Activated naive CD4-positive, alpha-beta T cell treated with anti-CD3 and anti-CD28 coated beads, Interleukin-2, amount 50 U/mL, for 16 hours (primary cell): ENCODE measurements at places on chromosomes 6 and 20.

GRCh38 chr6:56913285-56914074, 41.4 kb upstream of the BEND6 start:
- DNase-seq: no peak

- DNase-seq: no peak
Observed at GRCh38 chr6:121794630-121795029, 359.2 kb downstream of the GJA1 start.

DNA sequence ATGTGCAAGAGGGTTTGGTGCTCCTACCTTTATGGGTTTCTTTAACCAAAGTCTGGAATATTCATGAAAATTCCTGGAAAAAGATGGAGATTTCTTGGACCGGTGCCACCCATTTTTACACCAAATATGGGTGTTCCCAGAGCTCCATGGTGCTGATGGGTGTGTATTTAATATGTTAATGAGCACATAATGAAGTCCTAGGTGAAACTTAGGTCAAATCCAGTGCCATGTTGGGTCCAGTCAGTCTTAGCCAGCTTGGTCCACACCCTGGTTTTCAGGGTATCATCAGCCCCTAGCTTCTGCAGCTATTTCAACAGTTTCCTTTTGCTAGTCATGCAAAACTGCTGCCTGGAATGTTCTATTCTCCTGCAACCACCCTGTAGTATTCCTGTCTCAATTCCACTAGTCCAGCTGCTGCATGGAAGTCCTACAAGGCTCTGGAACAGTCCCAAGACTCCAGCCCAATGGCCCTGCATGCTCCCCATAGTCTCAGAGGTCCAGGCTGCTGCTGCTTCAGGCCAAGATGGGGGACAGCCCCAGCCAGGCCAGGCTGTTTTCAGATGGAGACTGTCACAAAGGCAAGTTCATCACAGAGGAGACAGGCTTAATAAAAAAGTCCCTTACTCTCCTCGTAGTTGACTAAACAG, 31.8 kb downstream of the CST9L start:
- DNase-seq: no peak

DNA sequence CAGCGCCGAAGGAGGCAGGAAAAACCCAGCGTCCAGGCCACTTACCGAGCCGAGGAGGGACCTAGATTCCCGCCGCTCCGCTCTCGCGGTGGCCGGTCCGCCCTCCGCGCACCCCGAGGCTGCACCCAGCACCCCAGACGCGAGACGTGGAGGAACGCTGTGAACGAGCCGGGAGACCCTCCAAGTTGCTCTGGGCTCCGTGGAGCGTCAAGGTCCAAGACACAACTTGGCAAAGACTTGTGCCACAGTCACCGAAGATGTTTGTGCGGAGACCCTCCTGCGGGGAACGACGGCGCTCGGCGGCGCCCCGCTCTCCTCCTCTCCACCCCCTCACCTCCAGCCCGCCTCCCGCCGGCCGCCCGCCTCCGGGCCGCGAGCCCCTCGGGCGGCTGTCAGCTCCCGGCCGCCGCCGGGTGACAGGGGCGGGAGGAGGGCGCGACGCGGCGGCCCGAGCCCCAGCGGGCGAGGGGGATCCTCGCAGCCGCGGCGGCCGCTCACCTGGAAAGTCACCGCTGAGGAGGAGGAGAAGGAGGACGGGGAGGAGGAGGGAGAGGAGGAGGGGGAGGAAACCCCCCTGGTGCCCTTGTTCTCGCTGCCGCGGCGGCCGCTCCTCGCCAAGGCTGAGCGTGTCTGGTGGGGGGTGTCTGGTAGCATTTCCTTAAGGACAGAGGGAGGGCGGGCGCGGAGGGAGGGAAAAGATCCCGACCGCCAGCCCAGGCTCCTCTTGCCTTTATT, 637 bp upstream of the HIVEP2 start:
- peak; percentile 70 for DNase-seq

DNA sequence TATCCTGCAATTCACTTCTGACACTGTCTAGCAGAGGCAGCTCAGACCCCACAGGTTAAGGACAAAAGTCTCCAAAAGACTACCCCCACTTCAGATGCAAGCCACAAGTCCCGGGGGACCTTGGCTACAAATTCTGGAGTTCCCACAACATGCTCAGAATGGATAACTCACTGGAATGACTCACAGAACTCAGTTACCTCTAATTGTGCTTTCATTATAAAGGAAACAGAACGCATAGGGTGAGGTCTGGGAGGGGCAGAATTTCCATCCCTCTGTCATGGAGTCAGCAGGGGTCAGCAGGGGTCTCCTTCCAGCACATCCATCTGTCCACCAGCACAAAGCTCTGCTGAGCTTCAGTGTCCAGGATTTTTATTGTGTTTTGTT, 184.2 kb downstream of the CDH4 start:
- no peak for DNase-seq

GRCh38 chr6:148388521-148388920, 45.9 kb downstream of the SASH1 start:
- DNase-seq: no peak

DNA sequence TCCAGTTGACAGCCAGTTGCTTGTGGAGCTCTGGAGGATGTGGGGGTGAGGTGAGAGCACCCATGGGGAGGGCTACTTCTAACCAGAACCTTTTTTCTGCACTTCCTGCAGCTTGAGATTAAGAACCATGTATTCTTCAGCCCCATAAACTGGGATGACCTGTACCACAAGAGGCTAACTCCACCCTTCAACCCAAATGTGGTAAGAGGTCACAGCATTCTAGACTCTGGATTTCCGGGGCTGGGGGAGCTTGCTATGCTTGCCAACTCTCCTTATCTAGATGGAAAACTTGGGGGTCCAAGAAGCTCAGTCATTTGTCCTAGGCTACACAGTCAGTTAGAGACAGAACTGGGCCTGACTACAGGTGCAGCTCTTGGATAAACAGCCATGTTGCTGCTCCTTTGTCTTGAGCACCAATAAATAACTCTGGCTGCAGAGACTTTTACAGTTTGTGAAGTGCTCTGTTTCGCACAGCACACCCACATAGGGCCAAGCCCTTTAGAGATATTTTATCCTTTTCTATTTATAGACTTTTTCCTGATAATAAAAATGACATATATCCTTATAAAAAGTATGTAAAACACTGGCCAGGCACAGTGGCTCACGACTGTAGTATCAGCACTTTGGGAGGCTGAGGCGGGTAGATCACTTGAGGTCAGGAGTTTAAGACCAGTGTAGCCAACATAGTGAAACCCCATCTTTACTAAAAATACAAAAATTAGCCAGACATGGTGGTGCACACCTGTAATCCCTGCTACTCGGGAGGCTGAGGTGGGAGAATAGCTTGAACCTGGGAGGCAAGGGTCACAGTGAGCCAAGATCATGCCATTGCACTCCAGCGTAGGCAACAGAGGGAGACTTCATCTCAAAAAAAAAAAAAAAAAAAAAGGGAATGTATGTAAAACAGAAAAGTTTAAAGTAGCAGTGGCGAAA, 10.6 kb upstream of the IFT52 start:
- DNase-seq: no peak

DNA sequence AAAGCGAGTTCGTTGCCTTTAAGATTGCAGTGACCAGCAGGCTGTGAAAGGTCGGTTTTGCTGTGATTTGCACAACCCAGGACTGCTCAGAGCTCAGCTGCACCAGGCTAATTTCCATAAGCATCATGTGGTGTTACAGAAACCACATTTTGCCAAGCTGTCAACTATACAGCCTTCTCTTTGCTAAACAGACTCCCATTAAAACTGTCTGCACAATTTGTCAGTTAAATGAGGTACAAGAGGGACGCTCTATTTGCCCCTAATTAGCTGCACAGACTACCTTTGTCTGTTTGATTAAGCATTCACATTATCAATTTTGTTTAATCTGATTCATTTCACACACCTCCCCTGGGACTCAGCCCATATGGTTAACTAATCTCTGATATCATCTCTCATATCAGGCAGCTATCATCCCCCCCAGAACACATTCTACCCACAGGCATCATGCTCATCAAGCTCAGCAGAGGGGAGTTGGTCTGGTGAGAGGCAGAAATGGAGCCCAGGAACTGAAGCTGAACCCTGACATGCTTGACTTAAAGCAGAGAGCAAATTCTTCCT, 62.1 kb downstream of the OLIG3 start:
- DNase-seq: no peak

DNA sequence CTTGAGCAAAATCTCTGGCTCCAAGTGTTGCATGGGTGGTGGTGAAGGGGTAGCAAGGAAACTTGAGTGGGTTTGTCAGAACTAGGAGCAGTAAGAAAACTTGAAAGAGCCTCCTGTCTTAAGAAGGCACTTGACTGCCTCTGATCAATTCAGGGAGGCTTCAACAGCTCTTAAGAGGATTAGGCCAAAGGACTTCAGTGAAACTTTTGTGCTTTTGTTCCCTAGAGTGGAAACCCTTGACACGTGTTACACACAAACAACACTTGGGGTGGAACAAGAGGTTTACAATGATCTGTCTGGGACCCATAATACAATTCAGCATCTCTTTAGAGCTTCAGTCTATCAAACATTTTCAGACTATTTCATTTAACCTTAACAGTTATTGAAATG, 80.1 kb upstream of the ARMC2 start:
- DNase-seq: no peak

DNA sequence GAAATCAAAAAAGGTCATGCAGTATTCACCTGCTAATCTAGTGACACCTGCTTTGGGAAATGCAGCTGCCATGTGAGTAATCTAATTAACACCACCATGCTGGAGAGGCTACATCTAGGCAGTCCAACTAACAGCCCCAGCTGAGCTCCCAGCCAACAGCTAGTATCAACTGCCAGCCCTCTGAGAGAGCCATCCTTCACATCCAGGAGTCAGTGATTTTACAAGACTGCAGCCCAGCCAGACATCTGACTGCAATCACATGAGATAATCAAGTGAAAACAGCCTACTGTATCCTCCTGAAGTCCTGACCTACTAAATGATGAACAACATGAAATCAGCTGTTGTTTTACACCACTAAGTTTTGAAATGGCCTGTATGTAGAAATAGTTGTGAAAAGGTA, 298.4 kb downstream of the TRDN start:
- no peak for DNase-seq

GRCh38 chr6:133644548-133644891, 244.4 kb upstream of the TCF21 start:
- no peak for DNase-seq

DNA sequence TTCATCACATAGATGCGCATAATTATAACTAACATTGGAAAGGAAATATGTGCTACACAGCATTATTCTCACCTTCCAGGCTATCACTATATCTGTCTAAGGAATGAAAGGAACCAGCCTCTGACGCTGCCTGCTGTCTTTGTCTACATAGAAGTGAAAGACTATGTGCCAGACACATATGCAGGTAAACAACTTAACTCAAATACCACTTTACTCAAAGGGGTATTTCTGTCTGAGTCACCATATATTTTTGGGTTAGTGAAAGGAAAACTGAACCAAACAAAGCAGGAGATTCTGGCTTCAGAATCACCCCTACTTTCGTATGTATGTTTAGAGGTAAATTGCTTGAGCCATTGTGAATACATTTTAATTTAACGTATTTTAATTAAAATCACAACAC, 328.6 kb upstream of the PLCB4 start:
- DNase-seq: no peak

DNA sequence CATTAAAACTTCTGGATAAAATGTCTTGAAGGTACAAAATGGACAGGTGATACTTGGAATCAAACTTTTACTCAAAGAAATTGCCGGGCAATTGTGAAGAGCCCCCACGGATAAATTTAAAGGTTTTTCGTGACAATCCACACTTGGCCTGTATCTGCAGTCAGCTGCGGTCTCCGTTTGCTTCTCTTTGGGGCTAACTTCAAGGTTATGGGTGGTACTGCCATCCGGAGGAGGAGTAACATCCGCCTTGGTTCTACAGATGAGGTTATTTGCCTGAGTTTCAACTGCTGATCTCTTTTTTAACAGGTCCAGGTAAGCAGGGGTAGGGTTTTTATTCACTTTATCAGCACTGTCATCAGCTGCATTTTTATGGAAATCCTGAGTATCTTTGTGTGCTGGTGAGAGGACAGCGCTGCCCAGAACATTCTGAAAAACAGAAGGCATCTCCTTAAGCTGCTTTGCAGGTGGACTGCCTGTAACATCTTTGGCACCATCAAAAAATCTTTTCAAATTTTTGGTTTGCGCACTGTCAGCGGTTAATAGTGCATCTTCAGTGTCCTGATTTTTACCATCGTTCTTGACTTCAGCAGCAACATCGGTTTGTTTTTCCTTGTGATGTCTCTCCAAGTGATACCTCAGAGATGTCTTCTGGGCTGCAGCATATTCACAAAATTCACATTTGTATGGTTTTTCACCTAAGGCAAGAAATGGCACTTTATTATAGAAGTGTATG, 16.9 kb downstream of the ZNF217 start:
- DNase-seq: no peak

DNA sequence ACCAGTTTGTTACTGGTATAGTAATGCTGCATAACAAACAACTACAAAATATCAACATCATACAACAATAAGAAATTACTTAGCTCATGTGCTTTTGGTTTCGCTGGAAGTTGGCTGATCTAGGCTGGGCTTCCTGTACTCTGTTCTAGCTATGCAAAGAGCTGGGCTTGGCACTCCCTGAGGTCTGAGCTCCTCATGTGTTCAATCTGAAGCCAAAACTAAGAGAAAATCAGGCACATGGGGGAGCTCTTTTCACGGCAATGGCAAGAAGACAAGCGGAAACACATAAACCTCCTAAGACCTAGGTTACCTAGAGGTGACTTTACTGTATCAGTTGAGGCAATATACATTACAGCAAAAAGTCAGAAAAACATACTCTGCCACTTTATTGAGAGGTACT, 574.2 kb downstream of the KHDRBS2 start:
- no peak for DNase-seq

- DNase-seq: peak; percentile 71
Observed at GRCh38 chr6:37517411-37517812, 17.7 kb upstream of the CCDC167 start.

DNA sequence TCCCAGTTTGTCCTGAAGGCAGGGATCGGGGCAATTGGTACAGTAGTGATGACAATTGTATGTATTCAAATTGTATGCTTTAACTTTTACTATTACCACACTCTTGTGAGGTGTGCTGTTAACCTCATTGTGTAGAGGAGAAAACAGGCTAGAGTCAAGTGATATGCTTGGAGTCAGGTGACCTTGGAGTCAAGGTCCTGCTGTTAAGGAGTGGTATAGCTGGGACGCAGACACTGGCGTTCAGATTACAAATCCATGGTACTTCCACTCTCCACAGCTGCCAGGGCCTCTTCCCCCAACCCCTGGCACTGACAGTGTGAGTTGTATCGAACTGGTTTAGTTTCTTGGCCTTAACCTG, 10.5 kb downstream of the CNPY3 start:
- no peak for DNase-seq

- no peak for DNase-seq
Observed at GRCh38 chr6:49607391-49607982, 29.2 kb downstream of the RHAG start.

DNA sequence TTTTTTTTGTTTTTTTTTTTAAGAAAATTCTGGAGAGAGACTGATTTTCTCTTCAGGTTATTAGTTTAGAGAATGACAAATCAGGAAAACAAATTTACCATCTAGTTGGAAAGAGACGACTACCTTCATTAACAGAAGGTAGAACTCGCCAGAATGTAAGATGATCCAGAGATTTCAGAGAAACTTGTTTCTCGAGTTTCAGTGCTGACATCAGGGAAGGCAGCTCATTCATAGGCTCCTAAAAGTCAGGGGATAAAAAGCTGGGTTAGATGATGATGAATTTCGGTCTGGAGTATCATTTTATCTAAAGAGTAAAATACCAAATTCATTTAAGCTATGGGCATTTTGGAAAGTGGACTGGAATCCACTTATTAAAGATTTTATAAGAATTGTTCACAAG, 27.9 kb downstream of the ZNF334 start:
- DNase-seq: no peak
